ENCODE measurements at places on chromosomes 2 and 18. TPM values are rescaled to one million over a fixed set of nuclear protein-coding genes. Genes with fewer than 3 reads are reported as not detected.
A peak's percentile ranks its signal among the peaks of the same experiment; 100 is the strongest.

GRCh38 chr2:66578054-66578686, 143.2 kb downstream of the MEIS1 start:
- no peak for ATAC-seq

- ATAC-seq, result no peak
Measured at GRCh38 chr2:43906448-43907109, 67.8 kb downstream of the ABCG8 start.

Gene IRS1
- 0.77 TPM for total RNA-seq

Gene CNOT9
- 102 TPM for total RNA-seq

GRCh38 chr2:181463588-181463987, 6.4 kb downstream of the ITGA4 start:
- peak; percentile 34 for ATAC-seq

Gene CXCR1
- total RNA-seq, result not detected

DNA sequence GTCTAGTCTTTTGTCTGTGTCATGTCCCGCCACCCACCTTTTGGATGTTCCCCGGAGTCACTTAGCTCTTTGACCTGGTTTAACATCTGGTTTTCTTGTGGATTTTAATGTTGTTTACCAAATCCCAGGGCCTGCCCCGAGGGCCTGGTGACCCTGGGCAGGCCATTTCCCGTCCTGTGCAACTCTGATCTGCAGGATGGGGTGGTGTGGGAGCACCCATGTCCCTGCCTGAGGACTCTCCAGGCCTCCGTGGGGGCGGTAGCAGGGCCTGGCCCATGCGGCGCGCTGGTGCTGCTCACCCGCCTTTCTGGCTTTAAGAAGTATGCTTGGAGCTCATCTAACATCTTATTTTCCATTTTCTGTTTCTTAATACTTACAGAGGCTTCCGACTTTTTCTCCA, 10.7 kb downstream of the RAMP1 start:
- ATAC-seq, result no peak

GRCh38 chr2:121955426-121955825, 200.0 kb downstream of the TSN start:
- no peak for ATAC-seq
